ENCODE measurements at places on chromosomes 1 and 21.

DNA sequence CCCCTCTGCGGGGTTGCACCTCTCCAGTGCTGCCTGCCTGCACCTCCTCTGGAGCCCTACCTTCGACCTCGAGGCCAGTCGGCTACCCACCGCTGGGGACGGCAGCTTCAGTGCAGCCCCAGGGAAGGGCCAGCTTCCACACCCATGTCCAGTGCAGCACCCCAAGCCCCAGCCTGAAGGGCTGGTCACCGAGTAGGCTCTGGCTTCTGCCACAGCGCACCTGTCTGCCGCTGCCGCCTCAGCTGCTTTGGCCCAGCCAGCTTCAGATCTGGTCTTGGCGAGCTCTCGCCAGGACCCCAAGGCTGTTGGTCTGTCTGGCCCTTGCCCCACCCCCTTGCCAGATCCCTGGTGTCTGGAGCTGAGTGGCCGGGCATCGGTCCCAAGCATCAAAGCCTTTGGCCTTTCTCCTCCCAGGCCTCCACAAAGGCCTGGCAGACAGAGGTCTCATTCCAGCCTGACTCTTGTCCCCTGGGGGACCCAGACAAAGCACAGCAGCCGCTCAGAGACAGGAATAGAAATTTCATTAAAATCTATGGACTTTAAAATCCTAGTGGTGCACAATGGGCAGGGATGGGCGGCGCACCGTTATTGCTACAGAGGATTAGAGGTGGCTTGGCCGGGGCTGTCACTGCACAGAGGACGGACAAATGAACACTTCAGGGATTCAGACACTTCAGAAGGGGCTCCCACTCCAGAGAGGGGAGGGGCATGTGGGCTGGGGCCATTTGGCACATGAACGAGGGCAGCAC lies 4.8 kb downstream of the CCDC24 start:
- DNase-seq: no peak

DNA sequence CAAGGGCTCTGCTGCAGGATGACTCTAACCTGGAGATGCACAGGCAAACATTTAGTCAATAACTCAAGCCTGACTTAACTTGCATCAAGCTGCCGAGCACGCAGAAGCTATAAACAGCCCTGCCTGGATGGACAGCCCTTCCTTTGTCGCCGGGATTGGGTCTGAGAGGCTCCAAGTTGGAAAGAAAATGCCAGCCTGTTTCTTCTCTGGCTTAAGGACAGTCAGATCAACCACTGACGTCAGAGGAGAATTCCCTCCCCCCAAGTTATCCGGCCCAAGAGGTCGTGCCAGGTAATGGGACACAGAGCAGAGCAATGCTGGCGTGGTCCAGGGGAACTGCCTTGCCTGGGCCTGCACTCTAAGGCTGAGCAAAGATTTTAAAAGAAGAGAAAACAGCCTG lies 27.1 kb upstream of the LRRC38 start:
- no peak for DNase-seq

DNA sequence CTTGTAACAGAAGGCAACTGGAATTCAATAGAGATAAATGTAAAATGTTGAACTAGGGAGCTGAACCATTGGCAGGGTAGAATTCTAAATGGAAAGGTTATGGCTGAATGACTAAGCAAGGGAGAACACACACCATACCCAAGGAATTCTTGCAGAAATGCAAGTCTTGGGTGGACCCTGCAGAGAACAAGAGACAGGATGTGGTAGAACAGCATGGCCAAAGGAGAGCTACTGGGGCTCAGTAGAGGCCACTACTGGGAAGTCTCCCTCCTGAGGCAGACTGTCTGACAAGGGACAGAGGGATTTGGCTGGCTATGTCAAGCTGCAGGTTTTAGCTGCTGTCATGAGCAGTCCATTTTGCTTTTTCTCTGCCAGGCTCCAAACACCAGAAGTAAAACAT lies 180.9 kb downstream of the TNR start:
- DNase-seq: peak; percentile 4

- no peak for DNase-seq
Measured at GRCh38 chr1:41532206-41532975, 47.9 kb upstream of the EDN2 start.

DNA sequence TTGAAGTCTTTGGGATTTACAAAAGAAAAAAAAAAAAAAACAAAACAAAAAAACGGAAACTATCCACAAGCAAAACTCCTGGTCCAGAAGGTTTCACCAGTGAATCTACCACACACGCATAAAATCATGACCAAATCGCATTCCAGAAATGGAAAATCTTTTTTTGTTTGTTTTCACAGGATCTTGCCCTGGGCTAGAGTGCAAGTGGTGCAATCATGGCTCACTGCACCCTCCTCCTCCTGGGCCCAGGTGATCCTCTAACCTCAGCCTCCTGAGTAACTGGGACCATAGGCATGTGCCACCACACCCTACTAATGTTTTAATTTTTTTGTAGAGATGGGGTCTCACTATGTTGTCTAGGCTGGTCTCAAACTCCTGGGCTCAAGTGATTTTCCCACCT lies 100.5 kb downstream of the DYRK1A start:
- DNase-seq: no peak

DNA sequence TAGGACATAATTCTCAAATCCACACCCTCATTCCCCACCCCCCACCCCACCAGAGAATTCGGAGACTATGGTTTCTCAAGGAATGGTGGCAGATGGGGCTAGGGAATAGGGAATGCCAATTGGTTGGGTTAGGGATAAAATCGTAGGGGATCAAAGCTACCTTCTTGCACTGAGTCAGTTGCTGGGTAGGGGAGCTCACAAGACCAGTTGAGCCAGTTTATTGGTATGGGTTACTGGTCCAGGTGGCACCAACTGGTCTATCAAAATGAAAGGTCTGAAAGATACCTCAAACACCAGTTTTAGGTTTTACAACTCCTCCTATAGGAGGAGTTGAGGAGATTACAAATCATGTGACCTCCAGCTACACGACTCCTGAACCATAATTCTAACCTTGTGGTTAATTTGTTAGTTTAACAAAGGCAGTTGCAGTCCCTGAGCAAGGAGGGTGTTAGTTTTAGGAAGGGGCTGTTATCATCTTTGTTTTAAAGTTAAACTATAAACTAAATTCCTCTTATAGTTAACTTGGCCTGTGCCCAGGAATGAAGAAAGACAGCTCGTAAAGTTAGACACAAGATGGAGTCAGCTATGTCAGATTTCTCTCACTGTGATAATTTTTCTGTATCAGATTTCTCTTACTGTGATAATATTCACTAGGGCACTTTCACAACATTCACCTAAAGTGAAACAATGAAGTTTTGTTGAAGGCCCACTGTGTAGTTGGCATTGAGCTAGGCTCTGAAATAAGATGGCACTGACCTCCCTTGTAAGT lies 2.5 kb downstream of the SHISAL2A start:
- no peak for DNase-seq

- no peak for DNase-seq
Measured at GRCh38 chr21:38813143-38813542, 7.4 kb downstream of the ETS2 start.

DNA sequence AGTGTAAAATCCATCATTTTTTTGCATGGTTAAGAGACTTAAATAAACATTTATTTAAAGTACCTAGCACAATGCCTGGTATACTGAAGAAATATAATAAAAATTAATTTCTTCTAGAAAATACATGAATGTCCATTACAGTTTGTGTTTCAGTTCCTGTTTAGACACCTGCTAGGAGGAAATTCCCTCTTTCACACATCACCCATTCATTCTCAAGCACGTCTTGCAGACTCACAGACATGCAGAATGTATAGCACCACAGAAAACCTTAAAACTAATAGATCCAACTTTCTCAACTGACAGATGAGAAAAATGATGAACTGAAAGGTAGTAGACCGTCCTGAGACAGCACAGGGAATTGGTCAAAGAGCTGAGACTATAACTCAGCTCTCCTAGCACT lies 172.2 kb upstream of the C8B start:
- no peak for DNase-seq

DNA sequence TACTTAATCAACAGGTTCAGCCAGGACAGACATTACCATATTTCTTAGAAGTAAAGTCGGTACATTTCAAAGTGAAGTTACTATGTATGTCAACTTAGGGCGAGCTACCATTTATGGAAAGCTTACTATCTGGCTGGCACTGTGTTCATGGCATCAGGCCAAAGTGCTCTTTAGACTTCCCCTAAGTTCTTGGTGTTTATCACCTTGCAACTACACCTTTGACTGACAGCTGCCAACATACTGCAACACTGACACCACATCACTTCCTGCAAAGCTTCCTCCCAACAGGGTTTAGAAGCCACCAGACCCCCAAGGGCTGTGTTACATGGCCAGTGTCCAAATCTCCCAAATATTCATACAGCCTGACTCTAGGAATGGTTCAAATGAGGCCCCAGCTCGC lies 61.0 kb downstream of the TIAM1 start:
- DNase-seq: no peak

GRCh38 chr1:159121526-159121925 lies 45.0 kb upstream of the AIM2 start:
- DNase-seq: no peak

DNA sequence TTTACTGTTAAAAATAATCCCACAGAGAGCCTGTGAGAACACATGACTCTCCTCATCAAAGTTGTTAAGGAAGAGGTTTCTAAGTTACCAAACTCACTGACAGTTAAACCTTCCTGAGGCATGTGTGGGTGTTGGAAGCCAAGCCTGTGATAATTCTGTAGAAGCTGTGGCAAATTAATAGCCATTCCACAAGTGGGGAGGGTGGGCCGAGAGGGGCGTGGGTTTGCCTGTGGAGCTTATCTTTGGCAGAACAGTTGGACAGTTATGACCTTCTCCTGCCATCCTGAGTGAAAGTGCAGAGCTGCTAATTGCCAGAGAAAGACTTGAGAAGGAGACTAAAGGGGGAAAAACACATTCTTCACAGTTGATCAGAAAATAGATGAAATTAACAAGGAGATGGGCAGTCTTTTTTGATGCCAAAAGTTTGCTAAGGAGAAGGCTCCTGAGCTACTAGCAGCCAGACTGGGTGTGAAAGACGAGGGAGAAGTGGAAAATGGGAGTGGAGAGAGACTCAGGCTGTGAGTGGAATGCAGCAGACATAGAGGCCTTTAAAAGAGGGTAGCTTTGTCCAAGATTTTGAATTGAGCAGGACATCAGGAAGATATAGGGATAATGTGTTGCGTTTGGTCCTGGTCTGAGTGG lies 1.6 kb upstream of the PLA2G2C start:
- no peak for DNase-seq

DNA sequence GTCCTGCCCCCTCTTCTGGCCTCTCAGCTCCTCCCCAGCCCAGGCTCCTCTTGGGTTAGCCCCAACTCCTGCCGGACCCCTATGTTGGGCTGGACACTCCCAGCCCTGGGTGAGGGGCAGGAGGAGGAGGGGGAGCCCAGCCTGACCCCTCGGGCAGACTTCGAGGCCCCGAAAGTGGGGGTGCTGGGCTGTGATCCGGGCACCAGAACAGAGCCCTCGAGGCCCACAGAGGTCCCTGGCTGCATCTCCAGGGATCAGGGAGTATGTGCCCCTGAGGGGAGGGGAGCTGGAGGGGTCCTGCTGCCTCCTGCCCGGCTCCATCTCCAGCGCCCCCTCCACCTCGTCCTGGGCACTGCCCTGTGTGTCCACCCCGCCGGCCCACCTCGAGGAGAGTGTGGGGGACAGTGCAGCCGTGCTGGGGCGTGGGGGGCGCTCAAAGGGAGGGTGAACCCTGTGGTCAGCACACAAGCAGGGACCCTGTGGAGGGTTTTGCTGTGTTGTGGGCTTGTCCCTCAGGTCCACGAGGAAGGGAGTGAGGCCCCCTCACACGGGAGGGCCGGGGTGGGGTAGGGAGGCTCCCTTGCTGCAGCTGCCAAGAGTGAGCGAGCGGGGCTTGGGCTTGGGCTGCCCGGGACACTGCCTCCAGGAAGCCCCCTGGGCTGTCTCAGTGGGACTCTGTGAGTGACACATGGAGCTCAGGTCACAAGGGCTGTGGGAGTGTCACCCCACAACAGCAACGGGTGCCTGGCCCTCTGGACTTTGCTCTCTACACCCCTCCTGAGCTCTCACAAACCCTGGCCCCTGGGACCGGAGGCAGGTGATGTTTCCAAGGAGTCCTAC lies 54.4 kb downstream of the COL18A1 start:
- DNase-seq: no peak

- DNase-seq: no peak
Measured at GRCh38 chr1:93033785-93034184, 45.3 kb upstream of the MTF2 start.

- DNase-seq: peak; percentile 27
Measured at GRCh38 chr1:199287647-199288046, 648.8 kb downstream of the PTPRC start.

Data from fibroblast of skin of back (primary cell).